ENCODE measurements at places on chromosomes 5 and 9.

DNA sequence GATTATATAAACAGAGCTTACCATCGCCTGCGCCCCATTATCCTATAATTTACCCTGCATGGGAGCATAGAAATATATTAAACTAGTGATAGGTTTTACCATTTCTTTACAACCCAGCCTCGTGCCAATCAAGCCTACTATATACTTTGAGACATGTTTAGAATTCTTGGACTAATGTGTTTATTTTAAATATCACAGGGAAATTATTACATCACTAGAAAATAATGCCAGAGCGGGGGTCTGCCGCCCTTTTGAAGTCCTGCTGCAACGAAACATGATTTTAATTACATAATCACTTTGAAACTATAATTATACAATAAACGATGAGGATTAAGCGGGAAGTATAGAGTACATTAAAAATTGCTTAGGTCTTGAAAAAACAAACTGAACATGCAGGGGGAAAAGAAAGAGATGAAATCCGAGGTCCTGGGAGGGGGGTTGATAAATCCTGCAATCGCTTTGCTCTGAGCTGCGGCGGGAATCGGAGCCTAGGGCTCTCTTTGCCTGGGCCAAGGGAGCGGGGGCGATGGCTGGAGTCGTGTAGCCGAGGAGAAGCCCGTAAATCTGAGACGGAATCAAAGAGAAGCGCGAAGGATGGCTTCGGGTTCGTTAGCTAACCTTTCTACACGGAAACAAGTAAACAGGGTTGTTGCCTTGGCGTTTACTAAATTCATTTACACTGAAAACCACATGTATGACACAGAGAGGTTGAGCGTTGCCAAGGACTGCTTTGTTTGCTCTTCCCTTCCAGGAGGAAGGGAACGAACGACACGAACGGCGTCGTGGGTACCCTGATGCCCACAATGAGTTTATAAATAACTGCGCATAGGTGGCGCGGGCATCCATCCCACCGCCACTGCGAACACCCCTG is 127.6 kb downstream of the TMEM174 start:
- DNase-seq = no peak

GRCh38 chr5:178238711-178239592 is 6.3 kb upstream of the PHYKPL start:
- DNase-seq = no peak

DNA sequence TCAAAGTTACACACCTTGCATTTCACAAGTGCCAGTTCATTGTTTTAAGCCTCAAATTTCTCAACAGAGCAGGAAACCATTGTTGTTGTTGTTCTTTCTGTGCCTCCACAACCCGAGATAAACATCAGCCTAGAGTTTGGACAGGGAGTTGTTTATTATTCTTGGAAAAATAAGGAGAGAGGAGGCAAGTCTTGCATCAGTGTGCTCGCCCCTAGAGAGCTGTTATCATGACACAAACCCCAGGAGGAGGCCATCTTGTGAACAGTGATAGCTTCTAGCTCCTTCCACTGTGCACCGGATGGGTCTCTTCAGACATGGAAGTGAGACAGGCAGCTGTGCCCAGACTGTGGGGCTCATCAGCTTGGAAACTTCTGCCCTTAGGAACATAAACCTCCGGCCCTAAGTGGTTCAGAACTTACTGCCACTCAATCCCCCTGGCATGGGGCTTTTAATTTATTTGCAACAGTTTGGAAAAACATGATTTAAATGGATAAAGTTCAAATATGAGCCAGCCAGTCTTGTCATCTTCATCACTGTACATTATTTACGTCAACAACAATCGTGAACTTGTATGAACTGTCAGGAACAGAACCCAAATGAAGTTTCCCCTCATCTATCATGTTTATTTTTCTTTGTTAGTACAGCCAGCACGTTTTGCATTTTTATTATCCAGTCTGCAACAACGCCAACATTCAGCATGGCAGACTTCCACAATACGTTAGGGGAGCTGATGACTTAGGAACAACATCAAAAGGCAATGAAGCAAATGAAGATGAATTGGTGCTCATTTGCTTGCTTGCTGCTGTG is 181.7 kb upstream of the S1PR3 start:
- no peak for DNase-seq

GRCh38 chr5:7878381-7878873 is 9.5 kb downstream of the MTRR start:
- no peak for DNase-seq

GRCh38 chr5:172795318-172795977 is 24.5 kb upstream of the DUSP1 start:
- DNase-seq = no peak

GRCh38 chr5:17118631-17119030 is 98.8 kb upstream of the BASP1 start:
- no peak for DNase-seq

GRCh38 chr9:124140941-124141568 is 116.7 kb upstream of the NEK6 start:
- DNase-seq = no peak
